ENCODE measurements at places on chromosomes 12 and 14.

DNA sequence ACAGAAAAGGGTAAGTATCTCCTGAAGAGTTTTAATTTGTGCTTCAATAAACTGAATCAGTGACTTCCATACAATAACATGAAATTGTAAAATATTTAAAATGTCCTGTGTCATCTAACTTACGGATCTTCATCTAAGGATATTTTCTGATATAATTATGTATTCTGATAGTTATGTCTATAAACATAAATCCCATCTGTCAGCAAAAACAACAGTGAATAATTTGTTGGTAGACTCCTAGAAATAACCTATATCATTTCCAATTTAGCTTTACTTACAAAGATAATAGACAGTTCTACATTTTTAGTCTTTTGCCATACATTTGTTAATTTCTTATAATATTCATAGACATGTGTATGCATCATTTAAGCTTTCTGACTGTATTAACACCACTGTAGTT, 293.9 kb downstream of the CCDC91 start:
- H3K27ac ChIP-seq, result no peak overlapping the region
- H3K4me1 ChIP-seq, result no peaks in the 10 kb centered on the region
- no peaks in the 10 kb centered on the region for H3K27me3 ChIP-seq
- no peaks in the 10 kb centered on the region for H3K36me3 ChIP-seq
- no peak overlapping the region for H3K4me3 ChIP-seq

DNA sequence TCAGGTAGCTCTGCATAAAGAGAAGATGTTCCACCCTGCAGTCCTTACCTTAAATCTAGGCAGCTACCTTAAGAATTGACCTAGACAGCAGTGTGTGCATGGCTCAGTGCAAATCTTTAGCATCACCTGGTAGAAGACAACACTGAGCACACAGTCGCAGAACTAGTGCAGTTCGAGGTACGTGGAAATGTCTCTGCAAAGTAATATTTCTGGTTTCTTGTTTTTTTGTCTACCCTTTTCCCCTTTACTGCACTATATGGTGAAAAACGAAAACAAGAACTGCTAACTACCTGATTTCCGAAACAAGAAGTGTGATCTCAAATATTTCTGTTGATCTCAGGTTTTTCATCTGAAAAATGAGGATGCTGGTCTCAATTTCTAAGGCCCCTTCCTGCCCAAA, 82.5 kb downstream of the ETV6 start:
- peaks cover 57% of the 10 kb centered on the region for H3K4me1 ChIP-seq
- H3K27me3 ChIP-seq, result no peaks in the 10 kb centered on the region
- no peaks in the 10 kb centered on the region for H3K36me3 ChIP-seq
- H3K27ac ChIP-seq, result no peak overlapping the region

DNA sequence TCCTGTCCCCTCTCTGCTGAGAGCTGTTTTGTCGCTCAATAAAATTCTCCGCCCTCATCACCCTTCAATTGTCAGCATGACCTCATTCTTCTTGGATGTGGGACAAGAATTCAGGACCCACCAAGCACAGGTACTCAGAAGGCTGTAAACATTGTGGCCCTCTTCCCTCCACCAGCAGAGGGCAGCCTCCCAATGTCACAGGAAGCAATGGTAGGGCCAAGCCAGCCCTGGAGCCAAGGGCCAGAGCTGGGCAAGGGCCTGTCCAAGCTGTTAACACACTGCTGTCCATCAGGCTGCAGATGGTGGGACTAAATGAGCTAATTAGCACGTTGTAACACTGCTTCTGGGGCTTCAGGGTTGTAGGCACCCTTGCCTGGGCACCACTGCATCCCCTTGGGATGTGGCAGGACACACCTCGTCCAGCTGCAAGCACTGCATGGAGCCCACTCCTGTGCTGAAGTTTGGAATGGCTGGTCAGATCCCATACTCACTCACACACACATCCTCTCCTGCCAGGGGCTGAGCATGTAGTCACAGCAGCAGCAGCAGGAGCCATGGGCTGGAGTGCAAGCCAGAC, 62.7 kb upstream of the HECTD1 start:
- no peak overlapping the region for H3K27ac ChIP-seq
- no peaks in the 10 kb centered on the region for H3K36me3 ChIP-seq
- H3K27me3 ChIP-seq, result no peaks in the 10 kb centered on the region
- no peak for DNase-seq

DNA sequence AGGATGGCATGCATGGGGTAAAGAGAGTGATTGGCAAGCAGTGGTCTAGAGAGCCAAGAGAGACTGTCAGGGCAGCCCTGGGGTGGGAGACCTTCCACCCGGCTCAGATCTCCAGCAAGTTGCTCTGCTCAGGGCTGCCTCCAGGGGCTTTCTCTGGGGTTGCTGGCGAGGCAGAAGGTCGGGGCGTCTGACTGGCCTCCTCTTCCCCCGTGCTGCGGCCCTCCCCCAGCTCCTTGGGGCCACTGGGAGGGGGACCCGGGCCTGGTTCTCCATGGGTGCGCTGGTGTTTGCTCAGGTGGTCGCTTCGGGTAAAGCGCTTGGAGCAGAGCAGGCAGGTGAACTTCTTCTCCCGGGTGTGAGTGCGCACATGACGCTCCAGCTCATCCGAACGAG, 6.6 kb upstream of the AAAS start:
- no peak overlapping the region for H3K4me3 ChIP-seq
- no peaks in the 10 kb centered on the region for H3K36me3 ChIP-seq
- H3K27me3 ChIP-seq, result no peaks in the 10 kb centered on the region
- no peak overlapping the region for H3K27ac ChIP-seq
- no peak for DNase-seq

GRCh38 chr14:93870377-93870776, 56.8 kb upstream of the FAM181A start:
- no peak overlapping the region for H3K4me3 ChIP-seq
- no peaks in the 10 kb centered on the region for H3K4me1 ChIP-seq
- H3K36me3 ChIP-seq, result no peaks in the 10 kb centered on the region
- no peaks in the 10 kb centered on the region for H3K27me3 ChIP-seq
- no peak for DNase-seq
- H3K27ac ChIP-seq, result no peak overlapping the region

DNA sequence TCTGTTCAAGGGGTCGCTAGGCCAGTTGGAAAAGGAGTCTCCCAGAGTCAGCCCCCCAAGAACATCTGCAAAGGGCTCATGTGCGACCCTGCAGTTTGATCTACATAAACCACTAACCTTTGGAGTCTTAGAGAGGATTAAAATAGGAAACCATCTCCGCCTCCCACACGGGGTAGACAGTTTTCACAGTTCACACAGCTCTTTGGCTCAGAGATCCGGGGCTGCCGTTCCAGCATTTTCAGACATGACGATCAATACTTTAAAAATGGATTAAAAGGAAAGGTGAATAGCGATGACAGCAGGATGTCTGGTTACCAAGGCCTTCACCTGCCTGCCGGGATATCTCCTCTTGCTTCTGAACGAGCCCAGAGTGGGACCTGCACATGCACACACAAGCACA, 59.8 kb upstream of the BCL11B start:
- H3K27ac ChIP-seq, result no peak overlapping the region
- DNase-seq, result no peak
- H3K27me3 ChIP-seq, result no peaks in the 10 kb centered on the region
- H3K36me3 ChIP-seq, result no peaks in the 10 kb centered on the region
- no peaks in the 10 kb centered on the region for H3K4me1 ChIP-seq

DNA sequence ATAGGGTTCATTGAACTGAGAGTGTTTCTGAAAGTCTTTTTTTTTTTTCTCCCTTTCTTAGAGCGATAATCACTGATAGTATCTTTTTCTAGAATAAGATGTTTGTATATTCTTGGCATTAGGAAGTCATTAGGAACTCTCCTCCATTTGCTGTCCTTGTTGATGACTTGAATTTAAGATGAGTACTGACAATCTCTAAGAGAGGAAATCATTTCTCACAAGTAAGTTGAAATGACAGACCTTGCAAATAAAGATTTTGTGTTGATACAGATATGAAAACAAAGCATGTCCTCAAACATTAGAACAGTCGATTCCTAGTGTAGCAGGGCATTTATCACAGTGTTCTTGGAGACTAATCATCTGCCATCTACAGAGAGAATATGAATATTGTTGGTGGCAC, 458.4 kb upstream of the SYT1 start:
- H3K36me3 ChIP-seq, result no peaks in the 10 kb centered on the region
- no peak overlapping the region for H3K4me3 ChIP-seq
- no peaks in the 10 kb centered on the region for H3K4me1 ChIP-seq
- no peak for DNase-seq

DNA sequence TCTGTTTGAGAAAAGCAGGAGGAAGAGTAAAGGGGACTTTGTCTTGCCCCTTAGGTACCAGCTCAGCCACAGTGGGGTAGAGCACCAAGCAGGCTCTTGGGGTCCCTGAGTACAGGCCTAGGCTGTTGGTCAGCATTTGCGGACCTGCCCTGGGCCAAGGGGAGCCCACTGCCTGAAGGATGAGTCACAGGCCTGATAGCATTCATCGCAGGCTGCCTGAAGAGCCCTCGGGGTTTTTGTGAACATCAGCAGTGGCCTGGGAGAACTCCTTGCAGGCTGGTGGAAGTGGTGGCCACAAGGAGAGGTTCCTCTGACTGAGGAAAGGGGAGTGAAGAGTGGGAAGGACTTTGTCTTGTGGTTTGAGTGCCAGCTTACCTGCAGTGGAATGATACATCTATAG, 25.0 kb upstream of the P2RX7 start:
- no peak overlapping the region for H3K27ac ChIP-seq
- no peaks in the 10 kb centered on the region for H3K27me3 ChIP-seq
- H3K4me3 ChIP-seq, result no peak overlapping the region
- no peaks in the 10 kb centered on the region for H3K36me3 ChIP-seq
- no peaks in the 10 kb centered on the region for H3K4me1 ChIP-seq

GRCh38 chr14:77584809-77585208, 31.6 kb downstream of the SPTLC2 start:
- H3K36me3 ChIP-seq, result no peaks in the 10 kb centered on the region
- DNase-seq, result no peak
- H3K4me1 ChIP-seq, result peaks cover 19% of the 10 kb centered on the region
- H3K27me3 ChIP-seq, result no peaks in the 10 kb centered on the region
- H3K27ac ChIP-seq, result no peak overlapping the region

DNA sequence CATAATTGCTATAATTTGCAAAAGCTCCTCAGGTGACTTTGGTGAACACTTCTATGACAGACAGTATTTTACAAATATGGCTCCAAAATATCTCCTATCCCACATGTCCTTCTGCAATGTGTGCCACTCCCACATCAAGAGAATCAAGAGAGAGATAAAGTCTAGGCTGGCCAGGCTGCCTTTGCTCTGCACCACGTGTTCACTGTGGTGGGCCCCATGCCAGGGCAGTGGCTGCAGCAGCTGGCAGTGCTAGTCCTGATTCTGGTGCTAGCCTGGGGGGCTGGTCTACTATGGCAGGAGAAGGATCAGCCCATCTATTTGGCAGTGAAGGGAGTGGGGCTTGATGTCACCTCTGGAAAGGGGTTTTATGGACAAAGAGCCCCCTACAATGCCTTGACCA, 86.3 kb downstream of the DRAM1 start:
- H3K27ac ChIP-seq, result no peak overlapping the region
- no peaks in the 10 kb centered on the region for H3K36me3 ChIP-seq
- H3K27me3 ChIP-seq, result no peaks in the 10 kb centered on the region
- H3K4me3 ChIP-seq, result no peak overlapping the region
- DNase-seq, result no peak

- no peaks in the 10 kb centered on the region for H3K27me3 ChIP-seq
- no peaks in the 10 kb centered on the region for H3K36me3 ChIP-seq
- H3K27ac ChIP-seq, result no peak overlapping the region
- no peak for DNase-seq
- H3K4me1 ChIP-seq, result no peaks in the 10 kb centered on the region
Observed at GRCh38 chr12:48265777-48266176, 62.7 kb upstream of the OR10AD1 start.

DNA sequence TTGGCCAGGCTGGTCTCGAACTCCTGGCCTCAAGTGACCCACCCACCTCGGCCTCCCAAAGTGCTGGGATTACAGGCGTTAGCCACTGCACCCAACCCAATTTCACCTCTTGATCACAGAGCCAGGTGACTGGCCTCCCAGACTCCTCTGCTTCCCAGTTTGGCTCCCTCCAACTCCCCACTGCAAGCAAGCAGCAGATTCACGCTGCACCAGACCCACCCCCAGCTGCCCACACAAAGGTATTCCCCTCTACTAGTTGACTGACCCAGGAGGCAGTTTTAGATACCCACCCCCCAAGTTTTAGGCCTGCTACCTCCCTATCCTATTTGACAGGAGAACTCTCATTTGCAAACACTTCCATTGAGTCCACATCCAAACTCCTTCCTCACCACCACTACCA, 5.2 kb downstream of the RARG start:
- H3K4me1 ChIP-seq, result peaks cover 50% of the 10 kb centered on the region
- H3K36me3 ChIP-seq, result no peaks in the 10 kb centered on the region
- H3K27me3 ChIP-seq, result no peaks in the 10 kb centered on the region
- no peak overlapping the region for H3K27ac ChIP-seq
- no peak for DNase-seq

GRCh38 chr14:103909531-103910261, 18.6 kb upstream of the TDRD9 start:
- no peaks in the 10 kb centered on the region for H3K27me3 ChIP-seq
- no peak overlapping the region for H3K27ac ChIP-seq
- peaks cover 22% of the 10 kb centered on the region for H3K4me1 ChIP-seq
- peak overlapping the region; percentile 36 for H3K4me3 ChIP-seq
- peaks cover 12% of the 10 kb centered on the region for H3K36me3 ChIP-seq

- H3K27ac ChIP-seq, result no peak overlapping the region
- H3K27me3 ChIP-seq, result no peaks in the 10 kb centered on the region
- no peak for DNase-seq
- H3K4me3 ChIP-seq, result no peak overlapping the region
Observed at GRCh38 chr12:16914853-16915252, 308.9 kb upstream of the LMO3 start.

- no peaks in the 10 kb centered on the region for H3K36me3 ChIP-seq
- no peak for DNase-seq
- H3K4me3 ChIP-seq, result no peak overlapping the region
Observed at GRCh38 chr12:110249105-110249504, 31.9 kb upstream of the ATP2A2 start.

DNA sequence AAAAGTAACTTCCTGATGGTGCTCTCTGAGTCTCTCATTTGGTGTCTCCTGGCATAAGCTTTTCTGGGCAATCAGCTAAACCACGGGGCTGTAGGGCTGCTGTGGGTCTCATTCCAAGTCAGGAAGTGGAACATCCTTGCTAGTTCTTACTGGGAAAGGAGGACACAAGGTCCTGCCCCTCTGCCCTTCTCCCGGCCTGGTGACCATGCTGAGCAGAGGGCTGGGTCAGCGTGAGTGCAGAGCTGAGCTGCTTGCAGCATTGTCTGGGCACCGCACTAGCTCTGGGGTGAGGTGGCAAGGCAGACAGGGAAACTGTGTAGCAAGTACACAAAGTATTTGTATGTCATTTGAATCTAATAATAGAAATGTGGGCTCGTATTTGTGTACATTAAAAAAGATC, 45.0 kb upstream of the ASPG start:
- H3K4me3 ChIP-seq, result no peak overlapping the region
- no peak for DNase-seq
- no peaks in the 10 kb centered on the region for H3K36me3 ChIP-seq
- no peak overlapping the region for H3K27ac ChIP-seq
- no peaks in the 10 kb centered on the region for H3K27me3 ChIP-seq

GRCh38 chr12:12818701-12819100, 5.6 kb downstream of the DDX47 start:
- H3K27me3 ChIP-seq, result no peaks in the 10 kb centered on the region
- H3K4me3 ChIP-seq, result no peak overlapping the region
- DNase-seq, result no peak

- no peak for DNase-seq
- no peaks in the 10 kb centered on the region for H3K4me1 ChIP-seq
- H3K36me3 ChIP-seq, result no peaks in the 10 kb centered on the region
- H3K27me3 ChIP-seq, result no peaks in the 10 kb centered on the region
Observed at GRCh38 chr12:131918311-131919050, 10.6 kb upstream of the PUS1 start.

- no peak for DNase-seq
- no peaks in the 10 kb centered on the region for H3K27me3 ChIP-seq
- H3K4me1 ChIP-seq, result peaks cover 65% of the 10 kb centered on the region
- no peak overlapping the region for H3K27ac ChIP-seq
Observed at GRCh38 chr14:91332171-91332985, 85.2 kb downstream of the CCDC88C start.
